HAP-1 (cell line): ENCODE measurements at places on chromosomes 6 and 20.

- DNase-seq, result no peak
These were observed 13.3 kb downstream of the ELOVL5 start for GRCh38 chr6:53335224-53335994.

DNA sequence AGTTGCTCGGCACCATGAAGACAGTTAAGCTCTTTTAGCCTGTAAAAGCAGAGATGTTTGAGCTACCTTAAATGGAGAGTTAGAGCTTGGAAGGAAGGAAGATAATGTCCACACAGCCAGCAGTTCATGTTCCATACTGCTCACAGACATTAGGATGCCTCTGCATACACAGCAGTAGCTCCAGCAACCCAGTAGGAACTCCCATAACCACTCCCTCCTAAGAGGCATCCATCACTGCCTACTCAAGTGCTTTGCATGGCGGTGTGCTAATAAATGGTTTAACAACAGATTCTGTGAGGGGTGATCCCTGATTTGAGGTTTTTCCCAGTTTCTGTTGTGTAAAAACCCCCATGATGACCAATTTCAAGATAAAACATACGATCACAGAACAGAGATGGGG, 286.4 kb downstream of the HACE1 start:
- no peak for DNase-seq

DNA sequence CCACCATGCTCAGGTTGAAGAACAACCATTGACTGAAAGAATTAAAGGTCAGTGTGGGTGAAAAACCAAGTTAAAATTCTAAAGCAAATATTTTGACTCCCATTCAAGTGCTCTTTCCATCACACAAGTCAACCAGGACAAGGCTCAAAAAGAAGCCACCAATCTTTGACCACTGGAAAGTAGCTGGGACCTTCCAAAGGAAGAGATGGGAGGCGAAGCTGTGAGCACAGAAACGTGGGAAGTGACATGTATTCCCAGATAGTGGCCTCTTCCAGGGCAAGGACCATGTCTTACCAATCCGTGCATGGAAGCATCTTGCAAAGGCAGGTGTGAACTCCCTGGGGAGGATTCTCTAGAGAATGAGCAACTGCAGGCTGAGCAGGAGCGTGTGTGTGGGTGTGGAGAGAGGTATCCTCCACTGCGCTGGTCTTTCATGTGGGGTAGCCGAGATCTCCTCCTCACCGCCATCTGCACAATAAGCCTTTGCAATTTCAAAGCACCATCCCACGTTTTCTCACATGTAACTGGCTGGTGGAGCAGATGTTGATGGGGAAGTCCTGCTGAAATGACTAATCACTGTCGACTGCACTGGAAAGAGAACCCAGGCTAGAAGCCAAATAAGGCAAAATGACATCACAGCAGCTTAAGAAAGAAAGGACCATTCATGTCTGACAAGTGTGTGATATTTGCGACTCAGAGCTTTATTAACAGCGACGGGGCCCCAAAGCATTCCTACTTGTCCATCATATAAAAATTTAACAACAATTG, 189.4 kb upstream of the RREB1 start:
- DNase-seq, result no peak

DNA sequence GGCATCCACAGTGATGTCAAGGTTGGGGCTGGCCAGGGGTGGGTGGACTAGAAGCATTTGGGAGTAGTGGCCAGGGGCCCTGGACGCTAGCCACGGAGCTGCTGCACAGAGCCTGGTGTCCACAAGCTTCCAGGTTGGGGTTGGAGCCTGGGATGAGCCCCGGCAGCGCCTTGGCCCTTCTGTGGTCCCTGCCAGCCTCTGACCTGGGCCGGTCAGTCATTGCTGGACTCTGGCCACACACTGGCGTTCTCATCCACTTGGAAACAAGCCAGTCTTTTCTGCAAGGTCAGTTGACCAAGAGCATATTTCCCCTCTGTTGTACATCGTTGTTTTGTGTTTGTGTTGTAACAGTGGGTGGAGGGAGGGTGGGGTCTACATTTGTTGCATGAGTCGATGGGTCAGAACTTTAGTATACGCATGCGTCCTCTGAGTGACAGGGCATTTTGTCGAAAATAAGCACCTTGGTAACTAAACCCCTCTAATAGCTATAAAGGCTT, 8.4 kb downstream of the PSMA7 start:
- no peak for DNase-seq

- DNase-seq, result peak; percentile 65
These were observed 10.7 kb downstream of the TUBB start for GRCh38 chr6:30730601-30731435.

DNA sequence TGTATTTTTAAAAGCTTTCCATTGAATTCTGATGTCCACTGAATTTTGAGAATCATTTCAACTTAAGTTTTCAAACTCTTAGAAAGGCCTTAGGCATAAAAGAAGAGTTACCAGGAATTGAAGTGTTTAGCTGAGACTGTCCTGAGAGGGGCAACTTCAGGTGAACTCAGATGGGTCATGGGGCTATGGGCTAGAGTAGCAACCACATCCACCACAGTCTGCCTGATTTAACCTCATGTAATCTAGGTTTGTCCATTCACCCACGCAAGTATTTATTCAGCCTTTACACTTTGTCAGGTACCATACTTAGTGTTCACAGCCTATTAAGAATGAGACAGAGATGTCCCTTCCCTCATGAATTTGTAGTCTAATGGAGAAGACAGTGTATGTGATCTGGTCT, 501.0 kb downstream of the KIF16B start:
- no peak for DNase-seq

DNA sequence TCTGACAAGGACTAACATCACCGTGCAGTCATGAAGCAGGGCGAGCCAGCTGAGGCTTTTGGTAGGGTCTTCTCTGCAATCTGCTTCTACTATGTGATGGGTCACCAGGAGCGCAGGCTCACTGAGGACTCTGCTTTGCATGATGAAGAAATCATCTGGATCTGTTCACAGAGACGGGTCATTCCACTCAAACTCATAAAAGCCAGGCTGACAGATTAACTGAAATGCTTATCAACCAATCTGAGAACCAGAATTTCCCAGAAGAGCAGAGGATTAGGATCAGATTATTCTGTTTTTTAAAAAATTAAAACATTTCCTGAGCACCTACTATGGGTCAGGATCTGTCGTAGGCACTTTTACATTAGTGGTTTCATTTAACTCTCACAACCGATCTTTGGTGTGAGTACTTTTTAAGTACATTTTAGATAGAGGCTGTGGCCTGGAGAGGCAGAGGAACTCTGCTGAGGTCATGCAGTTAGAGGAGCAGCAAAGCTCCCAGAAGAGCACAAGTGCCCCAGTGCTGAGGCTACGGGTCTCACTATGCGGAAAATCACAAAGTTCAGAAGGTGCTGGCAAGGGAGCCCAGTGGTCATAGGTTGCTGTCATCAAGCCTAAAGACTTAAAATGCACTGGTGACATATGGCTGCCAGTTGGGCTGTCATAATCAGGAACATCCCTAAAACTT, 109.1 kb downstream of the BACH2 start:
- DNase-seq, result no peak

DNA sequence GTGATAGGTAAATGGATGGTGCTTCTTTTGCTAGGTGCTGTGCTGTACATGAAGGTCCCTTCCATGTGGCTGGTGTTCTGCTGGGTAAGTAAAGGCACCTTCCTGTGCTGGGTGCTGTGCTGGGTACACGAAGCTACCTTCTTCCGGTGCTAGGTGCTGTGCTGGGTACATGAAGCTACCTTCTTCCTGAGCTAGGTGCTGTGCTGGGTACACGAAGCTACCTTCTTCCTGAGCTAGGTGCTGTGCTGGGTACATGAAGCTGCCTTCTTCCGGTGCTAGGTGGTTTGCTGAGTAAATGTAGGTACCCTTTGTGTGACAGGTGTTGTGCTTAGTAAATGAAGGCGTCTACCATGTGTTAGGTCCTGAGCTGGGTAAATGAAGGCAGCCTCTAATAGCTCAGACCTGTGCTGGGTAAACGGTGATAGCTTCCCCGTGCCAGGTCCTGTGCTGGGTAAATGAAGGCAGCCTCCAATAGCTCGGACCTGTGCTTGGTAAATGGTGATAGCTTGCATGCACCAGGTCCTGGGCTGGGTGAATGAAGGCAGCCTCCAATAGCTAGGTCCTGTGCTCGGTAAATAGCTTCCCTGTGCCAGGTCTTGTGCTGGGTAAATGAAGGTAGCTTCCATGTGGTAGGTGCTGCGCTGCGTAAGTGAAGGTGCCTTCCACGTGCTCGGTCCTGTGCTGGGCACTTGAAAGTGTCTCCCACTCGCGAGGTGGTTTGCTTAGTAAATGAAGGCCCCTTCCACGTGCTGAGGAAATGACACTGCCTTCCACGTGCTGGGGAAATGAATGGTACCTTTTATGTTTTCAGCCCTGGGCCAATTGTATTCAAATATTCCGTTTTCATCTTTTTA, 115.5 kb downstream of the ERMARD start:
- DNase-seq, result no peak

- DNase-seq, result no peak
These were observed 1.3 kb downstream of the KPNA5 start for GRCh38 chr6:116682334-116682712.

DNA sequence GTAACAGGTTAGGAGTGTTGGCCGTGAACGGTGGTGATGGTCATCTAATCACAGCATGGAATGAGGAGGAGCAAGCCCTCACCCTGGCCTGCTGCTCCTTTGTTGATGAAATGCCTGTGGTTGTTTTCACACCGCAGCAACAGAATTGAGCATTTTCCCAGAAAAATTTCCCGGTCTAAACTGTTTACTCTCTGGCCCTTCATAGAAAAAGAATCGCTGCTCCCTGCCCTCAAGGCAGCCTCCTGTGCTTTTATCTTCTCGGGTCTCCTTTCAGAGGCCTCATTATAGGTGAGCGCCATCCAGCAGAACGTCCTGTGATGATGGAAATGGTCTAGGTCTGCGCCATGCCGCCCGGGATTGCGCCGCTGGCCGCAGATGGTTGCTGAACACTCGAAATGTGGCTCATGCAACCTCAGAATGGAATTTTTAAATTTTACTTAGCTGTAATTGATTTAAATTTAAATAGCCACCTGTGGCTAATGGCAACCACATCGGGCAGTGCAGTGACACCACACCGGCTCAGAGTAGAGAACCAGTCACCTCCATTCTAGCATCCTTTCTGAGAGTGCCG, 30.2 kb downstream of the PHACTR3 start:
- DNase-seq, result no peak

GRCh38 chr20:47506850-47507249, 5.2 kb downstream of the NCOA3 start:
- peak; percentile 26 for DNase-seq

DNA sequence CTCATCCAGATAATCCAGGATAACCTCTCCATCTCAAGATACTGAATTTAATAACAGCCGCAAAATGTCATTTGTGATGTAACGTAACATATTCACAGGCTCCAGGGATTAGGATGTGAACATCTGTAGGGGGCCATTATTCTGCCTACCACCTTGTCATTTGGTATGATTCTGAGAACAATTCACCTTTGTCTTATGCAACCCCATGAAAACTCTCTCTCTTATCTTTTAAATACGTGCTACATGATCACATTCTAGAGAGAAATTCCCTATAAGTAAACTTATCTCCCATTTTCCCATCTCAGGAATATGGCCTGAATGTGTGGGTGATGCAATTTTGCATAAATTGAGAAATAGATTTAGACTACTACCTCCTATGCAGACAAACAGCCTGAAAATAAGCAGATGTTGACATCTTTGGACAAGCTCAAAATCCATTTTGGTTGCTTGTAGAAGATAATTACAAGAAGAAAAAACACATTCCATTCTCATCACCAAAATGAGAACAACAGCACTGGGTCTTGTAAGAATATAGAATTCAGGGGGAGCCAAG, 255.4 kb upstream of the STXBP5 start:
- no peak for DNase-seq

- DNase-seq, result no peak
These were observed 105.5 kb downstream of the JPH2 start for GRCh38 chr20:44081476-44081875.

GRCh38 chr6:167500961-167501360, 176.1 kb downstream of the TTLL2 start:
- no peak for DNase-seq

GRCh38 chr6:44037847-44038542, 89.3 kb downstream of the MRPL14 start:
- no peak for DNase-seq

DNA sequence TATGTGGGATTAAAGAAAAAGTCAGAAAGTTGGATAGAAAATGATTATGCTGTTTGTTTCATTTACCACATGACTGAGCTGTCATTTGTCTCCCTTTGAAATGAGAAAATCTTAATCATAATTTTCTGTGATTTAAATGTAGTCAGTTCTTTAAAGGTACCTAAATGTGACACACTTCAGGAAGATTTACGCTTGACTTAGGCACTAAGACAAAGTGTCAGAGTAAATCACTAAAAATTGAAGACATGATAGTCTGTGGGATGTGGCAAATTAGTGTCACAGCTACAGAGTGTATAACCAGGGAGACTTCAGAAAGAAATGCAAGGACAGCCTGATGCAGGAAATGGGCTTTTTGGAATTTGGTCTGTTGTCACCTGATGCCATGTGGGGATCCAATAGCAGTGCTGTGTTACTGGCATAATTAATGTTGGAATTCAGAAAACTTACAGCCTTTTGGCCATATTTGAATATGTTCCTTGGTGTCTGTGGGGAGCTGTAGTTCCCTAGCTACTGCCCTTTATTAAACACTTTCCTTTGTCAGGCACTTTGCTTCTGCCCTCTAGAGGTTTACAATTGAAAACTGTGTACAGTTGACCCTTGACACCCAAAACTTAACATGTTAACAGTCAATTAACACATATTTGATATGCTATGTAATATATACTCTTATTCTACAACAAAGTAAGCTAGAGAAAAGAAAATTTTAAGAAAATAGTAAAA, 493.8 kb downstream of the UTRN start:
- DNase-seq, result no peak

GRCh38 chr6:145694083-145694737, 41.1 kb downstream of the EPM2A start:
- no peak for DNase-seq

- no peak for DNase-seq
These were observed 162.7 kb downstream of the ANKRD60 start for GRCh38 chr20:58065508-58066361.

- no peak for DNase-seq
These were observed 47.7 kb upstream of the CST5 start for GRCh38 chr20:23926944-23927872.
